ENCODE measurements at places on chromosomes 5 and 9.

DNA sequence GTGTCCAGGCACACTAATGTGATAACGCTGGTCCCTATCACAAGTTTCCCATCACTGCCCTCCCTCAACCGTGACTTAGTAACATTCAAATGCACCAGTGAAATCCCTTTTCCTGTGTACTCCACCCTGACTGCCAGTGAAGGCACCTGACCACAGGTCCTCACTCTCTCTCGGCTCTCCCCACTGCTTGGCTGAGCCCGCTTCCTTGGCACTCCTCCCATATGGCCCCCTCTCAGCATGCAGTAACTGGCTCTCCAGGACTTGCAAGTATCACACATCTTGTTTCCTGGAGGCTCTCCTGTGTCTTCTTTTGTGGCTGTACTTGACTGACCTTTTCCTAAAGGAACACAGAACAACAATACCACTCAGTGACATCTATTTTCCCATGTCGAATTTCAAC, 292.0 kb upstream of the ZNF608 start:
- DNase-seq, result no peak

DNA sequence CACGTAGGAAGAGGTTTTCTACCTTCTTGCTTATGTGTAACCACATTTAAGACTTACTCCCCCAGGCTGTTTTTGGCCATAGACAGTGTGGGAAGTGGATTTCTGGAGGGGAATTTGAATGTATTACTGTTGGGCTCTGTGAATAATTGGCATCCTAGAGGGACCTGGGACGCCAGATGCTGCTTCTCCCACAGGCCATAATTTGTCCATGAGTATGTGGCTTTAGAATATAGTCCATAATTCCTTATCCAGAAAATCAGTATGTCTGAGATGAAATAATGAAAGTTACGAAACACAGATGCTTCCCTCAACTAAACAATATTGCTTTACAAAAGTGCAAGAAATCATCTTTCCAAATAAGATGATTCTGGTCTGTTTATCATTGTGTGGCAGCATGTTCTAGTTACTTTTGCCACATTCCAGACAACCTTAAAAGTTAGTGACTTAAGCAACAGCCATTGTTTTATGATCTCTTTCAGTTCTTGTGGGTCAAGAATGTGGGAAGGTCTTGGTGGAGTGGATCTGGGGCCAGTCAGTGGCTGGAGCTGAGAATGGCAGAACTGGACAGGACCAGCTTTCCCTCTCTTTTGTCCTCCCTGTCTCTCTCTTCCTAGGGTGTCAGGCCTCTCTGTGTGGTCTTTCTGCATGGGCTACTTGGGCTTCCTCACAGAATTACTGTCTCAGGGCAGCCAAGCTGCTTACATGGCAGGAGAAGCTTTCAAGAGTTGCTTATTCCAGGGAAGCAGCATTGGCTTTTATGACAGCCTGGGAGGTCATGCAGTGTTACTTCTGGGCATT, 79.4 kb downstream of the FBXL7 start:
- no peak for DNase-seq

DNA sequence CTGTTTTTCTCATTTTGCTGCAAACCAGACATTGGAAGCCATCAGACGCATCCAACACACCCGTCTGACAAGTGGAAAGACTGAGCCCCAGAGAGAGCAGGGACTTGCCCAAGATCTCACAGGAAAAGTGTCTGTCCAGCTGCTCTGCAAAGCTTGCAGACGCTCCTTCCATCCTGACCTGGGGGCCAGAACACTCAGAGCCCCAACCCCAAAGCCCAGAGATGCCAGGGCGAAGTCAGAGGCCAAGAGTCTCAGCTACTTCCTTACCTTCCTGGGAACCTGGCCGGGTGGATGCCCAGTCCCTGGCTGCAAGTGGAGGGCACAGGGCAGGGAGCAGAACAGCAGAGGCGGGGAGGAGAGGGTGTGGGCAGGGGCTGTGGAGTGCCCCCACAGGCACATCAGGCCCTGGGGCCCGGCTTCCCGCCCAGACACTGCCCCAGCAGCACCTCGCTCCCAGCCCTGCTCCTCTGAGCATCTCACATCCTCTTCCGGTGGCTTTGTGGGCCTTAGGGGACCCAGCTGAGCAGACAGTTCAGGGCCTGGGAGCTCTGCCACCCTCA, 9.7 kb upstream of the RALGDS start:
- DNase-seq, result peak; percentile 75

GRCh38 chr5:159915904-159916840, at the start of gene ADRA1B:
Gene ADRA1B (plus strand): TSS chr5:159916482. CDS start chr5:159916906, 424 bp downstream.
- DNase-seq, result no peak

- no peak for DNase-seq
These were observed 515.8 kb downstream of the KIF4B start for GRCh38 chr5:155529362-155529761.

DNA sequence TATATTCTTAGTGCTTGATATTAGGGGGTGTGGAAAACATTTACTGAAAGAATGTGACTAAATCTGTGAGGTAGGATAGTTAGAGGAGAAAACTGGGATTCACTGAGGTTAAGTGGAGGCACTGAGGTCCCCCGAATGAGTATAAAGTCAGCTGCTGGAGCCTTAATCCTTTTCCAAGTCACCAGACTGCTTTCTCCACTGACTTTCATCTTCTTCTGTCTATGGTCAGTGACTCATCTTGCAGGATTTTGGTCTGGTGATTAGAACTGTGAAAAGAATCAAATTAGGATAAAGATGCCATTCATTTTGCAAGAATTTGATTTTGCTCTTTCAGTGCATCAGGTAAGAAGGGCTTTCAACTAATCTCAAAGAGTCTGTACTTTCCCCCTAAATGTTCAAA, 89.3 kb upstream of the ALDH1A1 start:
- no peak for DNase-seq

DNA sequence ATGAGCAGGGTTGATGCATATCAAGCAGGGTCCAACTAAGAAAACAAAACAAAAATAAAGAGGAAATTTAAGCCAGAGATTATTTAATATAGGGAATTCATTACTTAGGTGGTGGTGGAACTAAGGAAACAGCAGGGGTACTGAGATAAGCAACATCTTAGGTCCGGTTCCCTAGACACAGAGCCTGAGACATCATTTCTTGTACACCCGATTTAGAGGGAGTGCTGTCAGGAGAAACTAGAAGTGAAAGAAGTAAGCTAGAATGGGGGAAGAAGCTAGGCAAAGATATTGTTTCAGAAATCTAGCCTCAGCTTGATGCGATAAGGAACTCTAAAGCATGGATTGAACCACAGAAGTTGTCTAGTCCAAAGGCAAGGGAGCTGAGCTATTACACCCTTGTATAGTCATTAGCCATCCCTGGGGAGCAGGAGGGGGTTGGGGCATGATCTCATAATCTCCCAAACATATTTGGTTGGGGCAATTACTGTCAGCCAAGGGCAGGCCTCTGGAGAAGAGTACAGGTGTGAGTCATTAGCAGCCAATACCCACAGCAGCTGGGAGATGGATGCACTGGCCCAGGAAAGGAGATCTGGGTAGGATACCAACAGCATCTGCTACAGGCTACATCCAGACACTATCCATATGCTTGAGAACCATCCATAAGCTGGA, 194.5 kb downstream of the ARL15 start:
- no peak for DNase-seq

GRCh38 chr5:16147179-16147900, 32.3 kb downstream of the MARCHF11 start:
- no peak for DNase-seq

- no peak for DNase-seq
These were observed 146.1 kb downstream of the CAAP1 start for GRCh38 chr9:26746357-26747072.

DNA sequence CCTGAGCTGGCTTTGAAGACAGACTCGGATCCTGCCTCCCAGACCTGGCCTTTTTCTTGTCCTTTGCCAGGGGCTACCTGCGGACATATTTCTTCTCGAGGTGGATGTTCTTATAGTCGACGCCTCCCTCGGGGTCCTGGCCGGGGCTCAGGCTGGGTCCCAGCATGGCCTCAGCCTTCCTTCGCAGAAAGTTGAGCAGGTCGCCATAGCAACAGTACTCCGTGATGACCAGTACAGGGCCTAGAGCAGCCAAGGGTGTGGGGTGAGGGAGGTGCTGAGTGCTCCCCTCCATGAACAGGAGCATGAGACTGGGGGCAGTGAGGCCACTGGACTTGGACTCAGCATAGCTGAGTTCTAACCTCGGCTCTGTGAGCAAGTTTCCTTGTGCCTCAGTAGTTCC, 26.7 kb downstream of the CSF1R start:
- no peak for DNase-seq

DNA sequence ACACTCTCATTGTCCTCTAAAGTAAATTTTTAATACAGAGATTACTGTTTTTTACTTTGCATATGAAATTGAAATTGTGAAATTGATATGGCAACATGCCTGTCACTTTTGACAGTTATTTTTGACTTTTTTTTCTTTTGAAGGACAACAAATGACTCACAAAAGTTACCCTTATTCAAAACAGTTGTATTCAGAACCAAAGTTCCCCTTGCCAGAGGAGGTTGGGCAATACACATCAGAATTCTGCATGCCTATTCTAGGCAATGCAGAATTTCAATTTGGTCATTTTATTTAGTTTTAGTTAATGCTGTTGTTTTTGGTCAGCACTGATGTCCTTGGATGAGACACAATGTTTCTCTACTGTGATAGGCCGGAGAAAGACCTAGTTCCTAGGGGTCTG, 299.1 kb upstream of the PRR16 start:
- DNase-seq, result no peak

- DNase-seq, result no peak
These were observed 1363.9 kb downstream of the MAT2B start for GRCh38 chr5:164869325-164869724.

- no peak for DNase-seq
These were observed 90.1 kb downstream of the DRD1 start for GRCh38 chr5:175353926-175354325.

DNA sequence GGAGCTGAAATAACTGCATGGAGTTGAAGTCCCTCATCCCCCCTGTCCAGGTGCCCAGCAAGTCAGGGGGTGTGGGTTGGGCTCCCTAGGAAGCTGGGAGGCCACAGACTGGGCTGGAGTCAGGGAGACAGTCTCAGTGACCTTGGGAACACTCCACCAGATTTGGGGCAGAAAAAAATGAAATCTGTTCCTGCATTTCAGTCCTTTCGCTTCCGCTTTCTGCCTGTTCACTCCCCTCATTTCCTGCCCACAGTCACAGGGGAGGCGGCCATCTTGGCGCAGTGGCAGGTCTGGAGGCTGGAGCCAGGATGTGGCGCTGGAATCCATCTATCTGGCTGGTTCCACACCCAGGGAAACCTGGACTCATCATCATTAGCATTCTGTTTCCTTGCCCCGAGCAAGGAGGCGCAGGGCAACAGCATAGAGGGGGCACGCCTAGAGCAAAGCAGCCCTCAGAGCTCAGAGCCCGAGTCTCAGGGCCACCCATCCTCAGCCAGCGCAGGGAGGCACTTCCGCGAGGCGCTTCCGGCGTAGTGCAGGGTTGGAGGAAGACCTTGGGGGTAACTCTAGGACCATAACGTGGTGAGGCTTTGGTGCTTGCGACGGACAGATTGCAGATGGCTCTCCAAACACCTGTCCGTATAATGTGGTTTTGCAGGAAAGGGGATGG, 86.2 kb upstream of the HSPA9 start:
- DNase-seq, result no peak

DNA sequence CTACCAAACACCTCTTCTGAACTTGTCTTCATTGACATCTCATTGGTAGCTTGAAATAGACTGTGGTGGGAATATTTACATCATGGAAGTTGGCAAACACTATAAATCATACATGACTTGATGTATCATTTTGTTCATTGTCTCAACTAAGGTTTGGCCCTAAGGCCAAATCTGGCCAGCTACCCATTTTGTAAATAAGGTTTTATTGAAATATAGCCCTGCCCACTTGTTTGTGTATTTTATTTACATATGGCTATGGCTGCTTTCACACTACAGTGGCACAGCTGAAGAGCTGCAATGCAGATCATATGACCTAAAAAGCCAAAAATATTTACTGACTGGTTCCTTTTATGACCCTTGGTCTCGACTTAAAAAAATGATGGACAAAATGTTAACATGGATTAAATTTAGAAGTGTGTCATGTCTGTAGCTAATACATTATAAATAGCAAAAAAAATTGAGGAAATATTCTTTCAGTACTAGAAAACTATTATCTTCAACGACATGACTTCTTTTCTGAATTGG, 22.1 kb downstream of the FAM240B start:
- no peak for DNase-seq

DNA sequence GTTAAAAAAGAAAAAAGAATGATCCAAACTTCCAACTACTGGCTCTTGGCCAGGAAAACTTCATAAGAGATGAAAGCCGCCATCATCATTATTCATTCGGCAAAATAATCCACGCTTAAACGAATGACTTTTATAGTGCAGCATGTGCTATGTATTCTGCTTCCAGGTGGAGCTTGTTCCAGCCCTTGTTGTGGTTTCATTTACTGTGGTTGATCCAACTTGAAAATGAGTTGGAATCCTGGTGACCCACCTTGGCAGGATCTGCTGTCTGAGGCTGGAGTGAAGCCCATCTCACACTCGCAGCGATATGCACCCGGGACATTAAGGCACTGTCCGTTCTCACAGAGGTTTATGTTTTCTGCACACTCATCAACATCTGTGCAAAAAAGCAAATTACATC, 209.6 kb downstream of the FBN2 start:
- DNase-seq, result no peak

- no peak for DNase-seq
These were observed 56.6 kb upstream of the EGFL7 start for GRCh38 chr9:136605988-136606660.

DNA sequence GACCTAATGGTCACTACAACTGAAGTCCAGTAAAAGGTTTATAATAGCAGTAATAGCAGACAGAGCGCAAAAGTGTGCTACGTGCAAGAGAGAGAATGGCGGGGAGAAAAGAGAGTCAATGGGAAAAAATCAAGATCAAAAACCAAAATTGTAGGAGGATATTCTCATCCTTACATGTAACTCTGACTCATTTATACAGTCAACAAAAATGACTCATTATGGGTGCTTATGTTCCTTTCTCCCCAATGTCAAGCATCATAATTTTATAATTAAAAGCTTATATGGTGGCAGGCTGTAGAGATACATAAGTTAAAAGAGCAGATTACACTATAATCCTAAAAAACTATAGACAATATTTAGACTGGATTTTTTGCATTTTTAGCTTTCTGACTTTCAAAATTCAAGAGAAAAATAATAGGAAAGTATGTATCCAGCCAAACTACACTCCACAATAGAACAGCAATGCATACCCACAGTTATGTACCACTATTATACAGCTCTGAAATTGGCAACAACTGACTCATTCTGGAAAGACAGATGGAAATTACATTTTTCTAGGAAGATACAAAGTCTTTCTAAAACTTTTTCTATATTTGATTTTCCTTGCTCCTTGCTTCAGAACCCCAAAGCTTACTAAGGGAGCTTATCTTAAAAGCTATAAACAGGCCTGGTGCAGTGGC, 78.4 kb downstream of the PLPP1 start:
- no peak for DNase-seq

GRCh38 chr5:111143910-111144309, 51.8 kb downstream of the WDR36 start:
- no peak for DNase-seq

- DNase-seq, result no peak
These were observed 150.3 kb downstream of the RASEF start for GRCh38 chr9:82912645-82913044.

DNA sequence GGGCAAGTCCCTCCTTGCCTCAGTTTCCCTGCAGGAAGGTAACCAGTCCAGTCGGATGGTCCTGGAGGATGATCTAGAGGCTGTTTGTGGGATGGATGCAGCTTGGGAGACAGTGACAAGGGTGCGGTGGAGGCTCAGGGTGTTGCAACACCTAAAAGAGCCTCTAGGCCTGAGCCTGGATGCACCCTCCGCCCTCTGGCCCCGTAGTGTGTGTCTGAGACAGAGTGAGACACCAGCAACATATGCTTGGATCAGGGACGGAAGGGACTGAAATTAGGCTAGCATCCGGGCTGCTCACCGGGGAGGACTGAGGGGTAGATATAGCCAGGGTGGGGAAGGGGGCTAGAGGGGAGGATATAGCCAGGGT, 1.1 kb downstream of the CRAT start:
- DNase-seq, result no peak

Data from CD4-positive, alpha-beta T cell treated with Interleukin-6 at 100 ng/mL for 8 hours (primary cell).